ENCODE measurements at places on chromosomes 7 and 10.

DNA sequence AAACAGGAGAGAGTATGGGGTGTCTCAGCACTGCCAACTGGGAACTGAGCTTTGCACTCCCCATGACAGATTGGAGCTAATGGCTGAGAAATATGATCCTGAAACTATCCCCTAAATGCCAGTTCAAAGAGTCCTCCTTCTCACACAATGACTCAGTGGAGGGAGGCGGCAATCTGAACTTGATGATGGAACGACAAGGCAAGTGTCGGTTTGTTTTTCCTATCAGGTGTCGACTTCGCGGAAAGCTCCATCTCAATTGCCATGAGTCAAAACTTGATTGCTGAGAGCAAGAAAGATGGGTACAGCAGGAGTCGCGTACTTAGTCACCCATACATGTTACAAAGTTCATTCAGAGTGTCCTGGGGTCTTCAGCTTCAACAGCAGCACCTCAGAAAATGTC is 52.5 kb downstream of the NPY start:
- DNase-seq = no peak

DNA sequence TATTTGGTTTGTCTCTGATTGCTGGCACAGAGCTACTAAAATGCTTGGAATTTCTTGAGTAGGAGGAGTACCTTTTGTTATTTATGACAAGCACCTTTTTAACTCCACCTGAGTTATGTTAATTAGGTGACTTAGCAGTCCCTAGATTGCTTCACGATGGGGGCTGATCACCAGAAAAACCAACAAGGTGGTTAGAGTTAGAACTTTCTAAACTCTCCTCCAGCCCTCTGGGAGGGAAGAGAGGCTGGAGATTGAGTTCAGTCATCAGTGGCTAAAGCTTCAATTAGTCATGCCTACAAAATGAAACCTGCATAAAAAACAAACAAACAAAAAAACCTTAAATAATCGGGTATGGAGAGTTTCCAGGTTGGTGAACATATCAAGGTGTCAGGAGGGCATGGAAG is 23.6 kb upstream of the ING3 start:
- no peak for DNase-seq

- no peak for DNase-seq
These were observed 40.6 kb downstream of the NOD1 start for GRCh38 chr7:30437823-30438574.

DNA sequence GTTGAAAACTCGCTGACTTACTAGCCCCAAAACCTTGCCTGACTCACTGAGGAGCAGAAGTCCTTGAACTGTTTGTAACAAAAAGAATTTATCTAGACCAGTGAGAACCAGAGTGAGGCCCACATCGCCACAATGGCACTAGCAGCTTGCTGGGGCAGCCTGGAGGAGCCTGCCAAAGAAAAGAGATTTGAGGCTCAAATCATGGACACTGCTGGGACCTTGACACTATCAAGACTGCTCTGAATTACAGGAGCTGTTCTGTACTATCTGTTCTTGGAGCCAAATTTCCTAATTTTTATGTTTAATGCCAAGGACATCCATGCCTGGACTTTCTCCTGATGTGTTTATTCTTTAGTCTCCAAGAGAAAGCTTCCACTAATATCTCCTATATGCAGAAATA is 82.0 kb upstream of the JCAD start:
- DNase-seq = no peak

DNA sequence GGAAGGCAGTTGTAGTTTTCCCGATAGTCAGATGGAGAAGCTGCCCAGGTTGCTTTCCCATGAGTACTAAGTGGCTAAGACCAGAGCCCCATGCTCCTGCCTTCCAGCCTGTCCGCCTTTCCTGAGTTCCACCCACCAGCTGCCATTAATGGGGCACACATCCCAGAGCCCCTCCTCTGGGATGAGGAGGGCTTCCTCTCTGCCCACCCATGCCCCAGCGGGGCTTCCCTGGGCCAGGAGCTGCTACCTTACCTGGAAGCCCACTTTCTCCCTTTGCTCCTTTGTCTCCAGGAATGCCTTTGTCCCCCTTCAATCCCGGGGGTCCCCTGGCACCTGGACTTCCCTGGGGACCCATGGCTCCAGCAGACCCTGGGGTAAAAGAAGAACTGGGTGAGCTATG is 7.8 kb downstream of the SFTPD start:
- no peak for DNase-seq

DNA sequence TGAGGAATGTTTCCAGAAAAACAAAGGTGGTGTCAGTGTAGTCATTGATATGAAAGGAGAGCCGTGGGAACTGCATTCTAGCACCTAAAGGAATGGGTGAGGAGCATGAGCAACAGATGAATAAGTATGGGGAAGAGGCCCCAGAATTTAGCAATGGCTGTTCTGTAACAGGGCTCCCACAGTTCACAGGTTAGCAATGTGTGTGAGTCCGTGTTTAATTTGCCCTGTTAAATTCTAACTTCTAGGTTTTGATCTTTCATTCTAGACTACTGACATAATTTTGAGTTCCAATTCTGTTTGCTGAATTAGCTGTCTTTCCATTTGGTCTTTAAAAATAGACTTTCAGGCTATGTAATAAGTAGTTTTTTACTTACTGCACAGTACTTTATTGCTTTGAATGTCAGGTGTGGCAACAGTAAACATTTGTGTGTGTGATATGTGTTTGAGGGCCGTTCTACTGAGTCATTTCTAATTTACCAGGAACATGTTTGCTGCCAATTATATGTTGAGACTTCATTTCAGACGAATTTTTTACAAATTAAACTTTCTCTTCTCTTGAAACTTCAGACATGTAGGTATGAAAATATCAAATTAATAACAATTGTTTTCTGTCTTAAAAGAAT is 8.8 kb downstream of the STK17A start:
- DNase-seq = no peak

GRCh38 chr7:105703207-105703930 is 122.1 kb upstream of the EFCAB10 start:
- no peak for DNase-seq

- DNase-seq = no peak
These were observed 265.2 kb downstream of the SNX13 start for GRCh38 chr7:17674943-17675608.

DNA sequence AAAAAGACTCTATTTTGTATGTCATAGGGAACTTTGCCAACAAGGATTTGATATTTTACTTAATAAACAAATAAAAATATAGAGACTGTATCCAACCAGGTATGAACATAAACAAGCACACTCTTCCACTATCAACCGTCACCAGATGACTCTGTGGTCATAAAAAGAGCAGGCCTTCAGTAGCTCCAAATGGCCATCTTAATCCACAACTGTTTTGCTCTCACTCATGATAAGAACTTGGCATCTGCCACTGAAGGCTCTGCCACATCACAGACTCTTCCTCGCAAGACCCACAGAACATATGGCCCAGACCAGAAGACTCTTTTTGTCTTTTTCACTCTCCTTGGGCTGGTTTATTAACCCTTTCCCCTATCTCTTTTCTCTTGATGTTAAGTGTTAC is 98.7 kb upstream of the POM121L12 start:
- DNase-seq = no peak

DNA sequence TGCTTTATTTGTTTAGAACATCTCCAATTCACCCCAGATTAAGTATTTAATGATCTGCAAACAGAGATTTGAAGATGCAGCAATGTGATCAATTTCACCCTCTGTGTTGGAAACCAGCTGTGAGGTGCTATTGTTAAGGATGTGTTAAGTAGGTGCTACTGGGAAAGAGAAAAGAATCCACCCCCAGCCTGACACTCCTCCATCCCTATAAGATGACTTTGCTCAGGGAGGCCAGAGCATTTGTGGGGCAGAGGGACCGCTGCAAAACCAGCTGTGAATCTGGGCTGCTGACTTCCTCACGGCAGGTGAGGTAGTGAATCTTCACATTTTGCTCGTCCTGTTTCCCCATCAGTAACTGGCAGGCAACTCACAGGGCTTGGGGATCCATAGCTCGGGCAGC is 297.5 kb downstream of the GFRA1 start:
- no peak for DNase-seq

GRCh38 chr10:117005026-117005526 is at the start of gene SHTN1:
Gene SHTN1 (minus strand): TSS chr10:117005187. CDS start chr10:117005079, 108 bp downstream.
- DNase-seq = peak; percentile 74

DNA sequence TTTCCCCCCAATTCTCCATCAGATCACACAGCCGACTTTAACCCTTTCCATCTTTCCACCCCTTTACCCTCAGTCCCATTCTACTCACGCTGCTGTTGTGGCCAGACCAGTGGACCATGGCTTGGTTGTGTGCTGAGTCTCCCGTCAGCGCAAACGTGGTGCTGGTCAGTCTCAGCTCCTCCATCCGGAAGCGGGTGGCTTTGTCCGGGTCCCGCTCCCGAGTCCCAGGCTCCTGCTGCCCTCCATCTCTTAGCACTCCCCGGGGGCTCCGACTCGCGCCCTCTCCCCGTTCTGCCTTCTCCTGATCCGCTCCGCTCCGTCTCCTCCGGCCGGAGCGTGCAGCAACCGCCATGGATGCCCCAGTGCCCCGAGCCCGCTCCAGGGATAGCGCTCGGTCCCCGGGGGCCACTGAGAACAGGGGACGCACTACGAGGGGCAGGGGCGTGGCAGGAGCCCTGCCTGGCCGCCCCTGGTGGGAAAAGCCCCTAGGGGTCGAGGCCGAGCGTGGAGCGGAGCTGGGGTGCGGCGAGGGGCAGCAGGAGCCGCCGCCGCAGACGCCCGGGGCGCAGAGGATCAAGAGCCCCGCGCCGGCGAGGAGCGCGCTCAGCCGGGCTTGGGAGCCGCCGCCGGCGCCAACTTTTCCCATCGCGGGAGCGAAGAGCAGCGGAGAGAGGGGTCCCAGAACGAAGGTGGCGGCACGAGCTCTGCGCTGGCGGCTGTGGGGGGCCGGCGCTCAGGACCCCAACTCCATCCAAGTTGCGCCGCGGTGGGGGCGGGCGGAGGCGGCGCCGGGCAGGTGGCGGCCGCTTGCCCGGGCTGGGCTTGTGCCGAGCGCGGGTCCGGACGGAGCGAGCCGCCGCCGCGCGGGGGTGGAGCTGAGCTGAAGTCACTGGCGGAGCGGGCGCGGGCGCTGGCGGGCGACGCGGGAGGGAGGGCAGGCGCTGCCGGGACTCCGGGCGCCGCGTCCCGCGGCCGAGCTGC is at the start of gene SORCS1:
TSS of gene SORCS1 (minus strand) at position 826 of the 981 bp plus-strand sequence.
- DNase-seq = no peak

DNA sequence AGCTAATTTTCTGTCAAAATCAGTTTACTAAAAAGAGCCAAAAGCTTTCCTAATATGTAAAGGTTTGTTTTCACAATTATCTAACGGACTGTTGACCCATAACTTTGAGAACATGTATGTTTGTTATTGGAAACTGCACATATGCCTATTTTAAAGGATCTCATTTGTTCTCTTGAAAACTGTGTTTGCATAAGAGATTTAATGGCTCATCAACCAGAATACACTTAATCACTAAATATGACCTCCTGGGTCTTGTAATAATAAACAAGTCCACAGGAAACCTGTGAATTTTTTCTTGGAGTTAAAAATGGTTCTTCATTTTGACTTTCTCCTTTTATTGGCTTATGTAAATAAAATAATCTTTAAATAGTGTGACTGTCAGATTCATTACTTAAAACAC is 48.3 kb upstream of the STEAP1B start:
- DNase-seq = no peak

DNA sequence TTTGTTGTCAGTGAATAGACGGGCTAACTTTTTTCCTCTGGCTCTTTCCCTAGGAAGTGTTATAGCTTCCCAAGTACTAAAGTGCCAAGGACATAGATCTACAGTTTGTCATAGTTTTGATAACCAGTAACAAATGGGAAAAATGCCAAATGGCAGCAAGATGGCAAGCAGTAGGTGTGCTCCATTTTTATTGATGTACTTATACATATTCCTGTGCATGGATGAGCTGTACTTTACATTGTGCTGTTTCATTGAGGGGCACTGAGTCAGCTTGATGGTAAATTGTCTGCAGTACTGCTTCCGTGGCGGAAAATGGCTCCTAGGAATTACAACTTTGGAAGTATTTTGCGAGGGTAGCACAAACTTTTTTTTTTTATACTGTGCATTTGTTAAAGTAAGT is 7.1 kb downstream of the ADAM22 start:
- no peak for DNase-seq

DNA sequence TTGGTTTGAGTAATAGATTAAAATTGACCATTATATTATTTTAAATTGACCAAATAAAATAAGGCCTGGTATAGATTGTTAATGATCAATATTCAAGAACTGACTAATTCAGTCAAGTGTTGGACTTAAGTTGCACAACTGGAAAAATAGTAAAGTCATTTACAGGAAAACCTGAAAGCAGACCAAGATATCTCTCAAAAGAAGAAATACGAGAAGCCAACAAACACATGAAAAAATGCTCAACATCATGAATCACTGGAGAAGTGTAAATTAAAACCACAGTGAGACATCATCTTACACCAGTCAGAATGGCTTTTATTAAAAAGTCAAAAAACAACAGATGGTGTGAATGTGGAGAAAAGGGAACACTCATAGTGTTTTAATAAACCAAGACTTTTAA is 80.4 kb upstream of the MALRD1 start:
- no peak for DNase-seq

- DNase-seq = no peak
These were observed 218.9 kb downstream of the FAM107B start for GRCh38 chr10:14555807-14556206.

GRCh38 chr7:66007232-66007631 is 25.2 kb upstream of the GUSB start:
- DNase-seq = no peak

- no peak for DNase-seq
These were observed 14.6 kb upstream of the FAM180A start for GRCh38 chr7:135763261-135763660.

DNA sequence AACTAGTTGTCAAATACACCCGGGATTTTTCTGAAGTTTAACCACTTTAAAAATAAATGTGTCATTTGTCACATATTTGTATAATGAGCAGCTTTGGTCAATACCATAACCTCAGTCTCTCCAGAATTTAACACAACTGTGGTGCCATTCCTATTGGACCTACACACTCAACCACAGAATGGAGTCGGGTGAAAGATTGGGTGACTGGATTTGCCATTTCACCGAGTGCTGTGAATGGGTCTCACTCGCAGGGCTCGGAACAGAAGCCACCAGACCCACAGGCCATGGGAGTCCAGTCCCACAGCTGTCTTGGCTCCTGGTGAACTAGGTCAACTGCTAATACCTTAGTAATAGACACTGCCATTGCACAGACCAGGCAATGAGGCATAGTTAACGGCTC is 298.4 kb downstream of the CCDC3 start:
- no peak for DNase-seq

DNA sequence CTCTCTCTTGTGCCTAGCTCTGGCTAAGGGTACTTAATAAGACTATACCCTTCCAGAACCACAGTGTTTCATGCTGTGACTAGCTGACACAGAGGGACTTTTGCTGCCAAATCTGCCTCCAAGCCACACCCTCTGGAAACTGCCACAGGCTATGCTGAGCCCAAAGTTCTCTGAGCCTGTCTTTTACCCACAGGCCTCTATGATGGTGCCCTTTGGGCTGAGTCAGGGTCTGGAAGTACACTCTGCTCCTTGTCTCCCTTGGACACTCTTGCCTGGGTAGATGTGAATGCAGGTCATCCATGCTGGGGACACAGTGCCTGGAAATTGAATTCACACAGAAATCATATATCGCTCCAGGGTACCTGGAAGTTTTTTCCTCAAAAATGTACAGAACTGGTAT is 22.6 kb downstream of the DYDC1 start:
- no peak for DNase-seq
